T-helper 1 cell (primary cell): ENCODE measurements at places on chromosomes 6 and 20.

DNA sequence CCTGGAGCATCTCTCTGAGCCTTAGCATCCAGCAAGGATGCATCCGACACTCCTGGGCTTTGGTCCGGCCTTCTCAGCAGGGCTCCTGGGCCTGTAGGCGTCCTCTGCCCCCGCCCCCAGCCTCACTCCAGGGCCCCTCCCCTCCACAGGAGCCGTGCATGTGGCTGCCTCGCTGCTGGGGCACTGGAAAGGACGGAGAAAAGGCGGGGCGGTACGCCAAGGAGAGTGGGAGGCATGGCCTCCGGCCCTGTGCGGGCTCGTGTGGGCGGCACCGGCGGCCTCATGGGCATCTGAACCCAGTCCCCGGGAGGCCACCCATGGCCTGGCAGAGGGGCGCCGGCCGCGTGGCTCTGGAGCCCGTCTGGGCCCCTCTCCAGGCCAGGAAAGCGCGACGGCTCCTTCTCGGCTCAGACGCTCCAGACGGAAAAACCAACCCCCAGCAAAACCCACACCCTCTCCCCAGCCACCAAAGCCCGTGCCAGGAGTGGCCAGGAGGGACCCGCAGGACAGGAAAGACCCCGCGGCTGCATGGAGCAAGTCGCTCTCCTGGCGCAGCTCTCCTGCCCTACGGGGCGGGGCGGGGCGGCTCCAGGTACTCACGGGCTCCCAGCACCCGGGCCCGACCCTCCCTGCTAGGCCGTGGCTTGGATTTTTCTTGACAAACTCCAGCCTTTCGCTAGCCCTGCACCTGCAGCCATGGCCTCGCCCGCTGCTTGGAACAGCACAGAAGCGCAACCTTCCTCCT lies 419.9 kb downstream of the QKI start:
- no peak for DNase-seq

DNA sequence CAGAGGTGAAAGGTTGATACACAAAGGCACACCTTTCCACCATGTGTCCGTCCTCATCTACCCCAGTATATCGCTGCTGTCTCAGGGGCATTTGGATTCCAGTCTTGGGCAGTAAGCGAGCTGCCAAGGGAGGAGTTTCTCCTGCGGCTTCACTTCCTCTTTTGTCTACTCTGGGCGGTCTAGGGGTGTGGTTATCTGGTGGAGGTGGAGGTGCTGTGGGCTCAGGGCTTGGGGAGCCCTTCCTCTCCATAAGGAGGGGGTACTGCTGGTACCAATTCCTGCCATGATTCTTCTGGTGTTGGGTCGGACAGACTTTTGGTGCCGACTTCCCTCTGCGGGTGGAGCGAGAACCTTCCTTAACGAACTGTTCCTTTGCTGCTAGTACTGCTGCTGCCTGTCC lies 31.9 kb upstream of the FABP7 start:
- DNase-seq, result no peak

DNA sequence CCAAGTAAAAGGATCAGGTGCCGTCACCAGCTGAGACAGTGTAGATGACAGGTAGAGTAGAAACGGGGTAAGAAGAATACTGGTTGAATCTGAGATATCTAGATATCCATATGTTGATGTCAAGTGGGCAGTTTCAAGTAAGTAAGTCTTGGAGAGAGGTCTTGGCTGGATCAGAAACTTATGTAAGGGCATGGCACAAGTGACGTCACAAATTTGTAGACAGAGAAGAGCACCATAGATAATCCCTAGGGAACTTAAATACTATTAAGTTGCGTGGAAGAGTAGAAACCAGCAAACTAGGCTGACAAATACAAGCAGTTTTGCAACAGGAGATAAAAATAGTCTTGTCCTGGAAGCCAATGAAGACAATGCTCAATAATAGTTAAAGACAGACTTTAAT lies 123.2 kb downstream of the KHDRBS2 start:
- no peak for DNase-seq

DNA sequence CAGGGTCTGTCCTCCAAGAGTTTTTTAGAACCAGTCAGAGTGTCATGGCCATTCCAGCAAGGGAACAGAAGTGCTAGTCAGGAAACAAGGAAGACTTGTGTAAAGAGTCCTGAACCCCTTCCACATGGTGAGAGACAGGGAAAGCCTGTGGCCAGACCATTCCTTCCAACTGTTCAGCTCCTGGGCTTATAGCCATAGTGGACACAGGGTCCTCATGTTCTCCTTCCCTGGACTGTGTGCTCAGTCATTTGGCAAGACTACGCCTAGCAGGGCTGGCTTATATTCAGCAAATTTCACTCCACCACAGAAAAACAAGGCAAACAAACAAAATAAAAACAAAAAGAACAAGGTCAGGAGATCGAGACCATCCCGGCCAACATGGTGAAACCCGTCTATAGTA lies 60.5 kb downstream of the NRN1 start:
- no peak for DNase-seq

DNA sequence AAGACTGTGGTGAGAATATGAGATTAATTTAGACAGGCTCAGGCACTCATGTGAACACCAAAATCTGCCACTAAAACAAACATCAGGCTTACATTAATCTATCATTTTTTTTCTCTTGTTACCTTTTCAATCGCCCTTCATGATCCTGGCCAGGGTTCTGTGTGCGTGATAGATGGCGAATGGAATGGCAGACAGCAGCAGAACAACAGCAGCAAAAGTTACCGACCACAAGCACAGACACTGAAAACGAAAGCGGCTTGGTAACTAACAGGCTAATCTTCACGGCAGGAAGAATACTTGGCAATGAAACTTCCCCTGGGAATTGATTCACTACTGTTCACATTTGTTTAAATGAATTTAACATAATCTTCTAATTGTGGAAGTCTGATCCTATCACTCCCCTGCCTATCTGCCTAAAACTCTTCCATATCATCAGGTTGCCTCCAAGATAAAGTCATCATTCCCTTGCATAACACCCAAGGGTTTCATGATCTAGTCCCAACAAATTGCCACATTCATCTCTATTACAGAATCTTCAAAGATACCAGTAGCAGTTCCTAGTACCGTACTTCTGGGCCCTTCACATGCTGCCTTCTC lies 28.7 kb downstream of the PTPRK start:
- DNase-seq, result no peak

GRCh38 chr20:44544263-44544662 lies 22.4 kb upstream of the SERINC3 start:
- DNase-seq, result no peak

- DNase-seq, result no peak
Observed at GRCh38 chr20:60009826-60010616, 51.8 kb downstream of the CDH26 start.

DNA sequence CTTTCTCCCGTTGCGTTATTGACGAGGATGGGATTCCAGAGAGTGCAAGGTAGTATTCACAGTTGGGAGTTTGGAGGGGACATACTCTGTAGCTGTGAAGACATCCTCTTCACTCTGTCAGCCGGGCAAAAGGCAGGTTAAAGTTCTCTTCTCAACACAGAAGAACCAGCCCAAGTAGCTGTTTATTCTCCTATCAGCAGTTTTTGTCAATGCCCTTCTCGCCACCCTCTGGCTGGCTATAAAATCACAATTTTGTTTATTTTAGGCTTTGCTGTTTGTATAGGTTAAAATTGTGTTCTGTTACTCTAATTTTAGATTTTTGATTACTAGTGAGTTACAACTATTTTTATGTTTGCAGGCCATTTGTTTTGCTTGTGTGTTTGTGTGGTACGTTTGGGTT lies 37.9 kb upstream of the MAS1 start:
- no peak for DNase-seq

GRCh38 chr6:25927178-25927577 lies 3.3 kb downstream of the SLC17A2 start:
- peak; percentile 17 for DNase-seq
